Aorta (tissue), 5 donors: ENCODE measurements at places on chromosomes 6 and 20. TPM values are rescaled to one million over a fixed set of nuclear protein-coding genes. Genes with fewer than 3 reads are reported as not detected.

The IL22RA2 gene
- not detected for total RNA-seq

The SULF2 gene
- 85.8 TPM for total RNA-seq

The RBBP8NL gene
- not detected for total RNA-seq

The IL17F gene
- not detected for total RNA-seq

The SLC22A3 gene
- total RNA-seq, result 61.0 TPM

The XRN2 gene
- 48.3 TPM for total RNA-seq

The PRR18 gene
- not detected for total RNA-seq

DNA sequence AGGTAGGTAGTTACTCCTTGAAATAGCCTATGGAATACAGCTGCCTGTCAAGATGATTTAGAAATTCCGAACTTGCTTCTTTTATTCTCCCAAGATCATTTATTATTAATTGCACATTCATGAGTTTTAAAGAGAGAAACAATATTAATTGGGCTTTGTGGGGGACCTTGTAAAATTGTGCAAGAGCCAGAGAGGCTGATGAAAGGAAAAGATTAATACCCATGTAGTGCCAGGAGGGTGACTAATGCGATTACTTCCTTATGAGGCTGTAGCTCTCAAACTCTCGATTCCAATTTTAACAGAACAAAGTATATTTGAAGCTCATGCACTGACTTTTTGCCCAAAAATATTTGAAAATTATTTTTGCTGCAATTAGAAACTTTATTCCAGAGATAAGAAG is 423.8 kb upstream of the ID4 start:
- no peaks in the 10 kb centered on the region for H3K27me3 ChIP-seq
- no peak overlapping the region for H3K27ac ChIP-seq
- H3K4me3 ChIP-seq, result no peak overlapping the region
- no peaks in the 10 kb centered on the region for H3K36me3 ChIP-seq

DNA sequence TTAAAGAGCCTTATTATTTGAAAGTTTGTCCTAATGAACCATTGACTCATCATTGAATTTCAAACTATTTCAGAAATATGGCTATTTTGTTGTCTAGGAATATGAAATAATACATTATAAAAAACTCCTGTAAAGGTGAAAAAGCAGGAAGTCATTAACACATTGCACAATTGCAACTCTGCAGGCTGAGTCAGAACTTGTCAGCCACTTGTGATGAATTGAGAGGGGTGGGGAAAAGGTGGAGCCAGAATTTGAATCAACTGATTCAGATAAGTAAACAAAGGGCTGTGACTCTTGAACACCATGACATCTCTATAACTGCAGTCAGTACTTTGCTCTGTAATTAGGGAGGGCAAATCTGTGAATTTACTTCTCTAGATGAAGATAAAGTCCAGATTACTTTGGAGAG is 6.0 kb downstream of the C6orf141 start:
- no peaks in the 10 kb centered on the region for H3K27me3 ChIP-seq
- no peak overlapping the region for H3K4me3 ChIP-seq
- no peak for DNase-seq
- no peaks in the 10 kb centered on the region for H3K36me3 ChIP-seq
- H3K27ac ChIP-seq, result no peak overlapping the region

GRCh38 chr20:64152906-64153305 is 11.3 kb upstream of the MYT1 start:
- DNase-seq, result no peak
- H3K27ac ChIP-seq, result no peak overlapping the region
- H3K36me3 ChIP-seq, result no peaks in the 10 kb centered on the region
- no peaks in the 10 kb centered on the region for H3K4me1 ChIP-seq

DNA sequence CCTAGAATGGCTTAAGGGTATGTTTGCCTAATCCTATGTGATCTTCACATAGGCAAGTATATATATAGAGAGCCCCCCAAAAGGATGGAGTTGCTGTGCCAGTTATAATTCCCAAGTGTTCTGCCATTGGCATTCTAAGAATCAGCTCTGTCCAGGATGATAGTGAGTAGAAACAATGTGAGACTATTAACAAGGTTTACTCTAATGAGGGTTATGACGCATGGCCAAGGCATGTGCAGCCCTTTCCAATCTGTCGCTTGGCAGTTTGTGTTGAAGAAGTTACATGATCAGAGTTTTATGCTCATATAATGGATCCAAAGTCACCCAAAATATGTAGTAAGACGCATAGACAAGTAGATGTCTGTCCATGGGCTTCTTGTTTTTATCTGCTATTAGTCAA is 33.6 kb downstream of the VGLL2 start:
- no peak overlapping the region for H3K27ac ChIP-seq
- H3K4me3 ChIP-seq, result no peak overlapping the region
- no peak for DNase-seq
- no peaks in the 10 kb centered on the region for H3K36me3 ChIP-seq
- no peaks in the 10 kb centered on the region for H3K4me1 ChIP-seq
- H3K27me3 ChIP-seq, result no peaks in the 10 kb centered on the region

DNA sequence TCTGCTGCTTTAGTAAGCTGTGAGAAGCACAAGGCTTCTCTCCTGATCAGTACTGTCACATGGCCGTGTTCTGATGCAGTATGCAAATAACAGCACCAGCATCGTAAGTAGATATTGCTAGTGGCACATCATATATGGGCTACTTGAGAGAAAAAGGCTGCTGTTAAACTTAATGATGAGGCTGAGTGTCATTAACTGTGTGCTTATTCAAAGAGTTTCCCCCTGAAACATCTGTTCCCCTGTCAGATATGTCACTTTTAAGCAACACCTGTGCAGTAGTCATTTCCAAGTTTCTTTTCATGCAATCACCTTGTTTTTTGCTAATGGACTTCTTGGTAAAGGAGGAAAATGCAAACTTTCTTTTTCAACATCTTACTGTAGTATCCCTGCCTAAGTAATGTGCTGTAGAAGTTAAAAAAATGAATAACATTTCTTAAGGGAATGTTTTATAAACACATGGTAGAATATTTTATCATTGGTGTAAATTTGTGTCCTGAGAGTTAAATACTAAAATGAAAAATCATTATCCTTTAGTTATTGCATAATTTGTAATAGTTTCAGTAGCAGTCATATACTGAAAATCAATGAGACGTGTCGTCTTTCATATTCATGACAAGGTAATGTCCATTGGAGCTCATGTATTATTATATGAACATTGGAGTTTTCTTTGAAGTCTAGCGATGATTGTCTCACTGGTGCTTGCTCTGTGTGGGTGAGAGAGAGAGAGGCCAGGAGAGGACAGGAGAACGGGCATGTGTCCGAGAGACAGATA is 366.3 kb downstream of the CDKAL1 start:
- DNase-seq, result no peak
- H3K36me3 ChIP-seq, result no peaks in the 10 kb centered on the region
- no peak overlapping the region for H3K27ac ChIP-seq
- H3K4me3 ChIP-seq, result no peak overlapping the region
- no peaks in the 10 kb centered on the region for H3K4me1 ChIP-seq

DNA sequence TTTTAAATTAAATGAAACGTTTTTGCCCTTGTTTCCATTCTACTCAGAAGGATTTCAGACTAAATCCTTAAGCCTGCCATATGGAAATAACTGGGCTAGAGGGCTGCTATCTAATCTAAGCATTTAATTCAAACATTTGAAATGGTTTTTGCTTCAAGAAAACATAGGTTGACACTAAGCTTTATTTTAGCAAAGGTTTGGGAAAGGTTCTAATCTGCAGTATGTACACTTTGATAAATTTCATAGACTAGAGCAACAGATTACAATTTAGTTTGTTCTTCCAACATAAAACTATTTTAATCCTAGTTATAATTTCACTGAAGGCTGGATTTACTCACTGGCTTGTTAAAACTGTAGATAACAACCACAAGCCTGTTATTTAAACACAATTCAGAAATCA is 72.1 kb downstream of the TMEM200A start:
- no peaks in the 10 kb centered on the region for H3K36me3 ChIP-seq
- no peak for DNase-seq
- H3K27ac ChIP-seq, result no peak overlapping the region
- no peaks in the 10 kb centered on the region for H3K4me1 ChIP-seq
- H3K27me3 ChIP-seq, result no peaks in the 10 kb centered on the region
- H3K4me3 ChIP-seq, result no peak overlapping the region

DNA sequence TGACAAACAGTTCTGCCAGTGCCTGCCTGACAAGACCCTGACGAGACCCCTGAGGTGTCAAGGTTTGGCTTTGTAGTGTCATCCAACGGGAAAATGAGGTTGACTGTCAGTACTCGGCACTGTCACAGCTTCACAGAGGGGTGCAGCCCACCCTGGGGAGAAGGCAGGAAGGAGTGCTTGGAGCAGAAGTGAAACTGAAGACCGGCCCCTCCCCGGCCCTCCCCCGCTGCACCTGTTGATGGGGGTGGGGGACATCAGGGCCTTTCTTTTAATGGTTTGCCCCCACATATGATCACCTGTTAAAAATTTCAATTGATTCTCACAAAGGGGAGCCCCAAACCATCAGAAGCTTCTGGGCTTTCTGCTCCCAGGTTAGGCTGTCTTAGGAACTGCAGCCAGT is 6.8 kb downstream of the PMEPA1 start:
- no peak for DNase-seq
- no peaks in the 10 kb centered on the region for H3K36me3 ChIP-seq
- no peak overlapping the region for H3K27ac ChIP-seq
- no peaks in the 10 kb centered on the region for H3K4me1 ChIP-seq
- H3K27me3 ChIP-seq, result no peaks in the 10 kb centered on the region

GRCh38 chr20:3547906-3548305 is 77.1 kb downstream of the ATRN start:
- peaks cover 2% of the 10 kb centered on the region for H3K36me3 ChIP-seq
- no peak overlapping the region for H3K27ac ChIP-seq
- H3K4me3 ChIP-seq, result no peak overlapping the region
- H3K27me3 ChIP-seq, result no peaks in the 10 kb centered on the region

DNA sequence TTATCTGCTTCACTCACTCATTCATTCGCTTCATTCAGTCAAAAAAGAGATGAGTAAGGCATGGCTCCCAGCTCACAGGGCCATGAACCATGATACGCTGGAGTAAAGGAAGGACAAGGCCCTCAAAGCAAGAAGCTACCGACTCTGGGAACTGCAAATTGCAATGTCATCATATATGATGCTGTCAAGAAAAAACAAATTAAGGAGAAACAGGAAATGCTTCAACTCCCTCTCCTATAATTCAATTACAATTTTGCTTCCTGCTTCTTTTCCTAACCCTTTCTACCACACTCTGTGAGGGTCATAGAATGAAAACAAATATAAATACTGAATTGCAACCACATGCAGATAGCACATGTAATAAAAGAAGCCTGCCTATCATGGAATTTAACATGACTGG is 725.7 kb upstream of the FLRT3 start:
- H3K36me3 ChIP-seq, result no peaks in the 10 kb centered on the region
- H3K27ac ChIP-seq, result no peak overlapping the region
- no peaks in the 10 kb centered on the region for H3K4me1 ChIP-seq
- H3K4me3 ChIP-seq, result no peak overlapping the region

GRCh38 chr20:25008388-25009217 is 16.1 kb upstream of the APMAP start:
- no peaks in the 10 kb centered on the region for H3K27me3 ChIP-seq
- peaks cover 6% of the 10 kb centered on the region for H3K36me3 ChIP-seq
- DNase-seq, result peak; percentile 38
- H3K4me3 ChIP-seq, result no peak overlapping the region
- no peak overlapping the region for H3K27ac ChIP-seq
- no peaks in the 10 kb centered on the region for H3K4me1 ChIP-seq

- H3K27me3 ChIP-seq, result peaks cover 2% of the 10 kb centered on the region
- no peak overlapping the region for H3K4me3 ChIP-seq
- no peaks in the 10 kb centered on the region for H3K4me1 ChIP-seq
Measured at GRCh38 chr20:22579119-22579427, 5.3 kb downstream of the FOXA2 start.

DNA sequence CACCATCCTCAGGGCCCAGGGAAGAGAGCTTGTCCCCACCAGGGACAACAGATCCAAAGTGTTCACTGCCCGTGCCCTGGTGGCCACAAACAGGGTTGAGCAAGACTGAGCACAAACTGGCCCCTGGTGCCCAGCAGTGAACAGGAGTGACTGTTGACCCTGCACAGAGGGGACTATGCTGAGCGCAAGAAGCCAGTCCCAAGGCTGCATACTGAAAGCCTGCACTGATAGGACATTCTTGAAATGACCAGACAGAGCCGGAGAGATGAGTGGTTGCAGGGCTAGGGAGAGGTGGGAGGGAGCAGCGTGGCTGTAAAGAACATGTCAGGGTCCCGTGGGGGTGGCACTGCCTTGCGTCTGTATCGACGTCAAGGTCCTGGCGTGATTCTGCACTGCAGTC is 2.9 kb upstream of the FNDC11 start:
- no peaks in the 10 kb centered on the region for H3K36me3 ChIP-seq
- H3K4me3 ChIP-seq, result no peak overlapping the region
- no peaks in the 10 kb centered on the region for H3K4me1 ChIP-seq
- no peak for DNase-seq

GRCh38 chr20:58048096-58048702 is 180.3 kb downstream of the ANKRD60 start:
- DNase-seq, result no peak
- no peak overlapping the region for H3K4me3 ChIP-seq
- H3K4me1 ChIP-seq, result no peaks in the 10 kb centered on the region
- no peaks in the 10 kb centered on the region for H3K27me3 ChIP-seq
- H3K27ac ChIP-seq, result no peak overlapping the region

GRCh38 chr6:82068721-82069120 is 178.8 kb downstream of the IBTK start:
- no peak for DNase-seq
- H3K27me3 ChIP-seq, result no peaks in the 10 kb centered on the region
- no peaks in the 10 kb centered on the region for H3K36me3 ChIP-seq
- no peak overlapping the region for H3K4me3 ChIP-seq
- no peaks in the 10 kb centered on the region for H3K4me1 ChIP-seq
- H3K27ac ChIP-seq, result no peak overlapping the region

DNA sequence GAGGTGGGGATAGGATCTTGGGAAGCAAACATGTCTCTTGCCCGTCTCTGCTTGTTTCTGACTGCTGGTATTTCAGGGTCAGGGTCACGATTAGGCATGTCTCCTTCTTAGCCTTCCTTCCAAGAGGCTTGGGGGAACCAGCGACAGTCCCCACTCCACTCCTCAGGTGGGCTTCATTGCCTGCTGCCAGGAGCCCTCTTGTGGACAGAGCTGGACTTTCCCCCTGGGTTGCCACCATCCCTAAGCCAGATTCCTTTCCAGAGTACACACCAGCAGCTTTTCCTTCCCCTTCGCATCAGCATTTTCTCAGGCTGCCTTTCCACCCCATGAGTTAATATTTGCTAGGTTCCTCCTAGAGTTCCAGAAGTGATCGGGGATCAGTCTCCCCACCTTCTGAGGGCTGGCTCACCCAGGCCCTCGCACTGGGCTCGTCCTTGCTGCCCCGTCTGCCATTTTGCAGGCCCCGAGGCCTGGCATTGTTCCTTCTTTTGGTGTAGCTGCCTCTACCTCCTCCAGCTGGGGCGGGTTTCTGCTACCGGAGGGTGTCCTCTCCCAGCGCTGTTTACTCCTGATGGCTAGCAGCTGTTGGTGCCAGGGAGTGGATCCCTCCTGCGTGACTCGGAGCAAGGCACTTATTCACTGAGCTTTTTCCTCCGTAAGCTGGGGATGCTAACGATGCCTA is 8.8 kb upstream of the C20orf144 start:
- H3K27ac ChIP-seq, result no peak overlapping the region
- H3K27me3 ChIP-seq, result no peaks in the 10 kb centered on the region
- no peaks in the 10 kb centered on the region for H3K36me3 ChIP-seq
- no peak overlapping the region for H3K4me3 ChIP-seq
